ENCODE measurements at places on chromosomes 12 and 14.

DNA sequence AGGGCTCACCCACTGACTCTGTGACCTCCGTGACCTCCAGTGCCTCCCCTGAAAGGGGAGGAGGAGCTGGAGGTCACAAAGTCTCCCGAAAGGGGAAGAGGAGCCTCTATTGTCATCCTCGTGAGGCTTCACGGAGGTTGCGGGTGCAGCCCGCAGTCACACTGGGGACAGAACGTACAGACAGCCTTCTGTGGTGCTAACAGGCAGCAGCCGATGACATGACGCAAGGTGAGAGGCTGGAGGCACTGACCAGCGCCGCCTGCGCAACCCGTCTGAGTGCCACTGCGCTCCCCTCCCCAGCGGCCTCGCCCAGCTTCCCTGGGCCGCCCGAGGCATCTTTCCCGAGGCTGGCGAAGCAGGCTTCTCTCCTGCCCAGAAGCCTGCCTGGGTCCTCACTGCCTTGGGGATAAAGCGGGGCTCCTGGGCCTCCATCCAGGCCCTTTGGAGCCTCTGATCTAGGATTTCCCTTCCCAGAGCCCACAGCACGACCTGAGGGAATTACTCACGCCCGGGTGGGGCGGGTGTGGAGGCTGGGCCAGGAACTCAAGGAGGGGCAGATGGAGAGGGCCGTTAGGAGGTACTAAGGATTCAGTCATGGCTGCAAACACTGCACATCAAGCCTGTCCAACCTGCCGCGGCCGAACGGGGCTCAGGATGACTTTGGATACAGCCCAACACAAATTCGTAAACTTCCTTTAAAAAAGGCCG is 12.3 kb upstream of the LBHD2 start:
- no peak for DNase-seq

DNA sequence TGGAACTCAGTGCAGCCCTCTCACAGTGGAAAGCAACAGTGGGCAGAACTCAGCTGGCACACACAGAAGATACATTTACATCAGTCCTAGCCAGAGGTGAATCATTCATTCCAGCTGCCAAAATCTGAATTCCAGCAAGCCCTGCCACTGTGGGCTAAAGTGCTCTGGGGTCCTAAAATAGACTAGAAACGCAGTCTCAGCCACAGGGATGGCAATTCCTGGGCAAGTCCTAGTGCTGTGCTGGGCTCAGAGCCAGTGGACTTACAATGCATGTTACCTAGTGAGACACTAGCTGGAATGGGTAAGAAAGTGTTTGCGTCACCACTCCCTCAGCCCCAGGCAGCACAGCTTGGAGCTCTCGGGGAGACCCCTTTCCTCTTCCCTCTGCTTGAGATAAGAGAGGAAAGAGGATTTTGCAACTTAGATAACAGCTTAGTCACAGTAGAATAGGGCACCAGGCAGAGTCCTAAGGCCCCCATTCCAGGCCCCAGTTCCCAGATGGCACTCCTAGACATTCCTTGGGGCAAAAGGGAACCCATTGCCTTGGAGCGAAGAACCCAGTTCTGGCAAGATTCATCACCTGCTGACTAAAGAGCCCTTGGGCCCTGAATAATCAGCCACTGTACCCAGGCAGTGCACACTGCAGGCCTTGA is 592.9 kb downstream of the FSCB start:
- DNase-seq: no peak

GRCh38 chr14:91078095-91078737 is 17.8 kb upstream of the RPS6KA5 start:
- no peak for DNase-seq

DNA sequence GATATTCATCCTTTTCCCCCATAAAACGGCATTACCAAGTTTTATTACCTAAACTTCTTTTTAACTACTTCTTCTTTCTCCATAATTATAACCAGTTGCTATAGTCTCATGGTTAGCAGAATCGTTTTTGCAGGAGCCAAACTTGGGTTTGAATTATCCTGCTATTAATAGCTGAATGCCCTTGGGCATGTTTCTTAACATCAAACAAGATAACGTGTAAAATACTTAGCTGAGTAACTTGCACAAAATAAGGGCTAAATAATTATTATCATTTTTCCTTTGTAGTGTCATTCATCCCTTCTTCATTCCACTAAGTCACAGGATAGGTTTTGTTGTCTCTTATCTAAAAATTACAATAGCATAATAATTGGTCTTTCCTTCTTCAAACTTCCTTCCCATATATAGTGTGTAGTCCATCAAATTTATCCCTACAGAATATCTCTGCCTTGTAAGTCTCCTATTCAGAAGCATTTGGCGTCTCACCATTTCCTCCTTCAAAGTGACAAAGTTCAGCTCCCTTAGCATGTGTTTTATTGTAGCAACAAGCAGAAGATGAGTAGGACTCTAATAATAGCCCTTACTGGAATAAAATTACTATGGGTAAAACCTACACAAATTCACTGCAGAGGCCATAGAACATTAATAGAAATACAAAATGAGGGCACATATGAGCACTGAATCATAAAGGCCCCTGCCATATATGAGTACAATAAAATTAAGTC is 63.8 kb downstream of the FAR2 start:
- no peak for DNase-seq

GRCh38 chr12:61538951-61539350 is 721.3 kb upstream of the USP15 start:
- DNase-seq: no peak

GRCh38 chr14:104883681-104884361 is 18.8 kb downstream of the CEP170B start:
- no peak for DNase-seq

Data from stimulated activated CD8-positive, alpha-beta memory T cell treated with anti-CD3 and anti-CD28 coated beads, Interleukin-7, amount 100 ng/mL, for 1 hour (primary cell).